ENCODE measurements at places on chromosomes 6 and 20.

DNA sequence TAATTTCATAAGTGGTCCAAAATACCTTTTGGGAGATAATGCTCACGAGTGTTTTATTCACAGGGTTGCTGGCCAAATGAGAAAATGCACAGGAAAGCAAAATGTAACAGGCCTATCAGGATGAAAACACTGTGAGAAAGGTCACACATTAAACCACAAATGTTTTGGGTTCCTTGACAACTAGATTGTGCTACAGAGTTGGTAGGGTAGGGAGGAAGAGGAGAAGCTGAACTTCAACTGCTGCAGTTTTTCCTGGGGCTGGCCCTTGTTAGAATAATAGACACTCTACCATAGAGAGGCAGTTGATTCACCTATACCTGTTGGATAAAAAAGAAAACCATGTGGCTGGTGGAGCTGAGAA, 28.1 kb upstream of the PAQR8 start:
- DNase-seq: no peak

DNA sequence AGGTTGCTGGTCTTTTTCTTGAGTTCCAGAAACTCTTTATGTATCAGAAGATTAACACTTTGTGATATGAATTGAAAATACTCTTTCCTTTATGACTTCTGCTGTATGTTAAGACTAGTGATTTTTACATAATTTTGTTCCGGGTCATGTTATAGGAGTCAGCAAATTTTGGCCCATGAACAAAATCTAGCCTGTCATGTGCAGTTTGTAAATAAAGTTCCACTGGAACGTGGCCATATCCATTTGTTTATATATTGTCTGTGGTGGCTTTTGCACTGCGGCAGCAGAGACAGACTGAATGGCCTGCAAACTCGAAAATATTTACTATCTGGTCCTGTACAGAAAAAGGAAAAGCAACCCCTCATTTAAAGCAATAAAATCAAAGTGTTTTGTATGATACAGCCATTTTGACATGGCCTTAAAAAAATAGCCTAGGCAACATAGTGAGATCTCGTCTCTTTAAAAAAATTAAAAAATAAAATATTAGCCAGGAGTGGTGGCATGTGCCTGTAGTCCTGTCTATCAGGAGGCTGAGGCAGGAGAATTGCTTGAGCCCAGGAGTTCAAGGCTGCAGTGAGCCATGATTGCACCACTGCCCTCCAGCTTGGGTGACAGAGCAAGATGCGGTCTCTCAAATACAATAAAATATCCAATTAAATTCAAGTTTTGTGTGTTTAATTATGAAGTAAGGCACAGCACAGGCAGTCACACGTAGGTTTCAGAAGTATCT, 36.9 kb downstream of the SNX9 start:
- DNase-seq: no peak

- DNase-seq: no peak
These were observed 276.5 kb downstream of the CDKAL1 start for GRCh38 chr6:20810727-20811108.

DNA sequence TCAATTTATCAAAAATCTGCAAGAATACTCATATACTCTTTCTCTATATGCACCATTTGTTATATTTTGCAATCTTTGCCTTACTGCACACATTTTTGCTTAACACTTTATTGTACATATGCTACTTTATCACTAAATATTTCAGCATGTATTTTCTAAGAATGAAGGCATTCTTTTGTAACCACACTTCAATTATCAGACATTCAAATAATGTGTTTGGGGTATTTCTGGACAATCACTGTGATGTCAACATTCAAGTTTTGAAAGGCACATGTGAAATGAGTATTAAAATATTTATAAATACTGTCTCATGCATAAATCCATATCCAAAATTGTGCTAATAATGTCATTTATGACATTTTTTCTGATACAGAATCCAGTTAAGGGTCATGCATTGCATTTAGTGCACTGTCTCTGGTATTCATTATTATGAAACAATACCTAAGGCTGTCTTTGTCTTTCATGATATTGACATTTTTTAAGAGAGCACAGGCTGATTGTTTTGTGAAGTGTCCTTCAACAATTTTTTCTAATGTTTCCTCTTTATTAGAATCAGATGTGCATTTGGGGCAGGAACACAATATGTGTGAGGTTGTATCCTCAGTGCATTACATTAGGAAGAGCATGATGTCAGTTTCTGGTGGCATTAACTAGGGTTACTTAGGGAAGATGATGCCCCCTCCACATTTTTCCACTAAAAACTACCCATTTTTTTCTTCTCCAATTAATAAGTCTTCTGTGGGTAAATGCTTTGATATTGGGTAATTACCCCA, 105.7 kb downstream of the MTFR2 start:
- DNase-seq: no peak

GRCh38 chr20:21206584-21206983, 80.7 kb downstream of the KIZ start:
- DNase-seq: no peak

DNA sequence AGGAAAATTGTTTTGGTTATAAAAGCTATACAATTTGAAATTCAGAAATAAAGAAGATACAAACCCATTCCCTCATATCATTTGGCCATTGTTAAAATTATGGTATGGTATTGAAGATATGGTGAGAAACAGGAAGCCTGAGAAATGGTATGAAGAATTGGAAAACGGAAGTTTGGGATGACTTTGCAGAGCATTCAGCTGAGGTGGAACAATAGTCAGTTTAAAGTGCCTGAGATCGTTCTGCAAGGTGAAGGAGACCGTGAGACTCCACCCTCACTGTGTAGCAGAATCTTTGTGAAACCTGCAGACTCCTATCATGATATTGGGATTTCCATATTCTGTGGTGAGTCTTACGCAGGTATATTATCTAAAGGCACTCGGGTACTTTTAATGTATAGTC, 97.3 kb downstream of the ADGRB3 start:
- DNase-seq: no peak

Data from activated naive CD4-positive, alpha-beta T cell (primary cell).